Thyroid gland (tissue), 4 donors: ENCODE measurements at places on chromosomes 4 and X. TPM values are rescaled to one million over a fixed set of nuclear protein-coding genes. Genes with fewer than 3 reads are reported as not detected.

The CHIC1 gene
- 22.6 TPM for total RNA-seq

DNA sequence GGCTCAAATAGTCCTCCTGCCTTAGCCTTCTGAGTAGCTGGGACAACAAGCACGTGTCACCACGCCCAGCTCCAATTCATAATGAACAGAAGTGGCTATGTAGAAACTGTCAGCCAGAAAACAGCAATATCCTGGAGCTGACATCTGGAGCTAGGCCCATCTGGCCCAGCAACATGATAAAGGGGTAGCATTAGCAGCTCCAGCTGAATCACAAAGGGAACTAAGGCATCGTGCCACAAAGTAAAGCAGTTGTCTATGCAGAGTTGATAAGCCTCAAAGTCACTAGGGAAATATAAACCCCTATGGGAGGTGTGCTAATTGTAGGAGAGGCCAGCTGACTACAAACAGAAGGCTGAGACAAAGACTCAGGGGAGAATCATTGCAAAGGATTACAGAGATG is 270.5 kb upstream of the GPC4 start:
- no peak for DNase-seq
- peaks cover 9% of the 10 kb centered on the region for H3K27me3 ChIP-seq
- no peak overlapping the region for H3K27ac ChIP-seq
- H3K4me3 ChIP-seq = no peak overlapping the region
- H3K4me1 ChIP-seq = no peaks in the 10 kb centered on the region

- H3K4me3 ChIP-seq = no peak overlapping the region
- H3K36me3 ChIP-seq = no peaks in the 10 kb centered on the region
- H3K4me1 ChIP-seq = no peaks in the 10 kb centered on the region
- DNase-seq = no peak
These were observed 30.9 kb upstream of the DDX3X start for GRCh38 chrX:41303013-41303412.

DNA sequence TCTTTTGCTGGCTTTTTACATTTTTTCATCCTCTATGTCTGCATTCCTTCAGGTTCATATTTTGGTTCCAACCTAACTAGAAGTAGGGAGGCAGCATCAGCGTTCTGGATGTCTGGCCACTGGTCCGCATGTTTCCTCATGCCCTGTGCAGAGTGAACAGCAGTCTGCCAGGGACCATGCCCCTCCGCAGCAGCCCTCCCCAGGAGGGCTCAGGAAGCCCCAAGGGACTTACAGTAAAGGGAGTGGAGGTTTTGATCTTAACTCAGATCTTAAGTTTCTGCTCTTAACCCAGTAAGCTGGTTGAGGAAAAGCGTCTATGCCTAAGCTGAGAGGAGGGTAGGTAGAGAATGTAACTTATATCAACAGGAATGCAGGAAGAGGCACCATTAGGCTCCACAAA is 45.0 kb upstream of the LEF1 start:
- H3K27ac ChIP-seq = no peak overlapping the region
- DNase-seq = no peak
- H3K4me1 ChIP-seq = no peaks in the 10 kb centered on the region
- no peaks in the 10 kb centered on the region for H3K27me3 ChIP-seq

DNA sequence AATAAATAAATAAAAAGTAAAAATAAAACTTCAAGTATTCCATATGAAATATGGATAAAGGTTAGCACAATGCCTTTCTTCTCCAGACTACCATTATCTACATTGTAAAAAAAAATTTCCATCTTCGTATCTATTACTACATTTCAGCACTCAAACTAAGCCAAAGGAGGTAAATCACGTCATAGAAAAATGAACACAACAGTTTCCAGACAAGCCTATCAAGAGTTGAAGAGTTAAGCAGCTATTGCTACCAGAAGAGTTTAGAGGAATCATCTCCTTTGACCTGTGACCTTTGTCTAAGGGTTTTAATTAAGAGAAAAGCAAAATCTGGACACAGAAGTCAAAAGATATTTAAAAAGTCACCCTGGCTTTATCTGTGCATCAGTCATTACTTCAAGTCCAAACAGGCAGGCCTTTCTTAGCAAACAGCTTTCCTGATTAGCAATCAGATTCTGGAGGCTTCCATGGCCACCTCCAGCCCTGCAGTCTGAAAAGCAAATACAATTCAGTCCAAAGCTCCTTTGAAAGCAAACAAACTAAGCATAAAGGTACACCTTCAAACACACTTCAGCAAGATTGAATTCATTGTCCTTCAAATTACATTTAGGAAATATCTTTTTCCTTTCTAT is 82.2 kb downstream of the APBB2 start:
- peak overlapping the region; percentile 91 for H3K27ac ChIP-seq
- no peaks in the 10 kb centered on the region for H3K27me3 ChIP-seq
- H3K4me3 ChIP-seq = no peak overlapping the region
- no peak for DNase-seq
- peaks cover 90% of the 10 kb centered on the region for H3K4me1 ChIP-seq
- no peaks in the 10 kb centered on the region for H3K36me3 ChIP-seq

- H3K27me3 ChIP-seq = no peaks in the 10 kb centered on the region
- no peaks in the 10 kb centered on the region for H3K36me3 ChIP-seq
- no peaks in the 10 kb centered on the region for H3K4me1 ChIP-seq
- H3K27ac ChIP-seq = no peak overlapping the region
- no peak for DNase-seq
These were observed 684.1 kb downstream of the TRAM1L1 start for GRCh38 chr4:116401293-116401692.

DNA sequence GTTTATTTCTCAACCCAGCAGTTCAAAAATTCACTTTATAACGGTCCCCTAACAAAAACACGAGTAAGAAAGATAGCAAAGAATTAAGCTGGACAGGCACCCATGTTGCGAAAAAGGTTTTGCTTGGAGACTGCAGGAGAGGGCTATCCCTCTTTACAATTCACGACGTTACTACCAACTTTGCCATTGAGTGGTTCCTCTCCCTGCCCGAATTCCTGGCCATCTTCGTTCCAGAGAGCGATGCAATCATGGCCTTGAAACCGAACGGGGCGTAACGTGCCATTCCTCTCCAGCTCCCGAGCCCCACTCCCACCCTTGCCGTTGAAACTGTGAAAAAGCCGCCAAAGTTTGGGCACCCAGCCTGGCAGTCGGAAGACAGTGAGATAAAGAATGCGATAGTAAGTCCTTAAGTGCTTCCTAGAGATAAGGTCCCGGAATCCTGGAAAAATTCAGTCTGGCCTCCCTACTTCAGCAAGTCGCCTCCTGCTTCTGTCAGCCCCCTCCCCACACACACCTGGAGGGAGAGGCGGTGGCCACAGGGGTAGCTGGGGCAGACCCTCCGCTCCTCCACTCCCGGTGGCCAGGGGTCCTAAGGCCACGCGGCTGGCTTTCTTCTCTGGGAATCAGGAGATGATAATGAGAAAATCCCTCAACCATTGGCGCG is 65.2 kb downstream of the FBXO8 start:
- peaks cover 33% of the 10 kb centered on the region for H3K4me1 ChIP-seq
- DNase-seq = no peak
- peaks cover 44% of the 10 kb centered on the region for H3K27me3 ChIP-seq
- H3K4me3 ChIP-seq = no peak overlapping the region
- no peaks in the 10 kb centered on the region for H3K36me3 ChIP-seq
- no peak overlapping the region for H3K27ac ChIP-seq

- peaks cover 4% of the 10 kb centered on the region for H3K27me3 ChIP-seq
- no peaks in the 10 kb centered on the region for H3K36me3 ChIP-seq
- DNase-seq = no peak
- H3K27ac ChIP-seq = no peak overlapping the region
- no peak overlapping the region for H3K4me3 ChIP-seq
- no peaks in the 10 kb centered on the region for H3K4me1 ChIP-seq
These were observed 17.6 kb upstream of the SCML1 start for GRCh38 chrX:17719711-17720110.

DNA sequence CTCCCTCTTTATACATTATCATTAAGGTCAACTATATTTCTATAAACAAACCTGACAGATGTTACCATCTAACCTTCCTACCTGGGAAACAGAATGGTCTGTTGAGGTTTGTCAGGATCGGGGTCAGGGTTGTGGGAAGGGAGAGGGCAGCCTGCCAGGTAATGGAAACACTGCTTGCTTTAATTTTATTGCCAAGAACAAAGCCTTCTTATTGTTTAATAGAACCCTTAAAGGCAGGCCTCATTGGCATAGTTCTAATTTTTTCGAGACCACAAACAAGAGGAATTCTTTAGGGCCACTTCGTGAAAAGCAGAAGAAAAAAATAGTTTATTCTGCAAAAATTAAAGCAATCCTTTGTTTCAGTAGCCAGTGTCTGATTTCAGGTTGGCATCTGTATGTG is 113.2 kb downstream of the MID1 start:
- H3K27ac ChIP-seq = no peak overlapping the region
- no peaks in the 10 kb centered on the region for H3K4me1 ChIP-seq
- H3K36me3 ChIP-seq = no peaks in the 10 kb centered on the region
